ENCODE measurements at places on chromosomes 6 and 20. TPM values are rescaled to one million over a fixed set of nuclear protein-coding genes. Genes with fewer than 3 reads are reported as not detected.

DNA sequence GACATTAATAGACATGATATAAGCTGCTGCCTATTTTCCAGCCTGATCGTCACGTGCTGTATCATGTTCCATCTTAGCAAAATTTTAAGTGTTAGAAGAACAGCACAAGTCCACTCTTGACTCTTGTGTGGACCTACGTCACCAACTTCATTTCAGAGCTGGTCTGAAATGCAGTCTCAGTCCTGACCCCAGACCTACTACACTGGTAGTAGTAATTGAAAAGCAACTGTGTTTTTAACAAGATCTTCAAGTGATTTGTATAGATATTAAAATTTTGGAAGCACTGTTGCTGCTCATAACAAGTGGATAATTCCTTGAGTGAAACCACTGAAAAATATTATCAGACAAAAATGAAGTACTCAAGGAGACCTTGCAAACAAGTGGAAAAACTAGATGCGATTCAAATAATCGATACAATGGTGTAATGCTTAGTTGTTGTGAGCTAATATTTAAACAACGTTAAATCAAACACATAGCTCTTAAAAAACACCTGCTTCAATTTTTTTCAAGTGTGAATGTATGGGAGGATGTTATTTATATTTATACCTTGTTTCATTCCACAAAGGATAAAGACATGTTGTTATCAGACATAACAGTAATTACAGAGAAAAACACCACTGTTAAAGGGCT, 110.9 kb upstream of the JAG1 start:
- no peak for DNase-seq

GRCh38 chr6:134690048-134690447, 259.9 kb downstream of the ALDH8A1 start:
- DNase-seq: no peak

GRCh38 chr6:140794544-140794943, 1338.2 kb upstream of the GJE1 start:
- DNase-seq: no peak

DNA sequence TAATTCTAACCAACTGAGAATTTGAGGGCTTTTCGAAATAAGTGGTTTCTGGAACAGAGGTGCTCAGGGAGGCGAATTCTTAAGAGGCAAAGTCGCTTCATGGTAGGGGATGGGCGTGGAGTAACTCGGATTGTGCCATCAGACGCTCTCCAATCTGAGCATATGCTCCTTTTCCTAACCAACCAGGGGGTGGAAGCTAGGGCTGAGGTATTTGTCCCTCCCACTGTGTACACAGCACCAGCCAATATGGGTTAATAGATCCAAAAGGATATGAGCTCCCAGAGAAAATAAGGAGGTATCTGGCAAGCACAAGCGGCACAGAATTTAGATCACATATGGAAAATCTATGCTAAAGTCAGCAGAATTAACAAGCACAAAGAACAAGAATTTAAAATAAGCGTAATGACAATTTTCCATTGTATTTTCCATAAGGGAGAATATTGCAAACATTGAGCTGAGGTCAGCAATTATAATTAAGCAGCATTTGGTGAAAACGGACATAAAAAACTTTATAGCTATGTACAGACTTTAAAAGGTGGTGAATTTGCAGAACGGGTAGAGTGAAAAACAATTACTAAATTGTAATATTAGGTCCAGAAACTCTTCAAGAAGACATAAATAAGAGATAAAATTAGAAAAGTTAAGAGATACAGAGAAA, 55.0 kb upstream of the PHACTR1 start:
- no peak for DNase-seq

The MAP1LC3A gene
- 61.5 TPM for polyA plus RNA-seq

Measured in heart right ventricle (tissue), 16 donors.